ENCODE measurements at places on chromosomes 7 and 10.
A peak's percentile ranks its signal among the peaks of the same experiment; 100 is the strongest.

DNA sequence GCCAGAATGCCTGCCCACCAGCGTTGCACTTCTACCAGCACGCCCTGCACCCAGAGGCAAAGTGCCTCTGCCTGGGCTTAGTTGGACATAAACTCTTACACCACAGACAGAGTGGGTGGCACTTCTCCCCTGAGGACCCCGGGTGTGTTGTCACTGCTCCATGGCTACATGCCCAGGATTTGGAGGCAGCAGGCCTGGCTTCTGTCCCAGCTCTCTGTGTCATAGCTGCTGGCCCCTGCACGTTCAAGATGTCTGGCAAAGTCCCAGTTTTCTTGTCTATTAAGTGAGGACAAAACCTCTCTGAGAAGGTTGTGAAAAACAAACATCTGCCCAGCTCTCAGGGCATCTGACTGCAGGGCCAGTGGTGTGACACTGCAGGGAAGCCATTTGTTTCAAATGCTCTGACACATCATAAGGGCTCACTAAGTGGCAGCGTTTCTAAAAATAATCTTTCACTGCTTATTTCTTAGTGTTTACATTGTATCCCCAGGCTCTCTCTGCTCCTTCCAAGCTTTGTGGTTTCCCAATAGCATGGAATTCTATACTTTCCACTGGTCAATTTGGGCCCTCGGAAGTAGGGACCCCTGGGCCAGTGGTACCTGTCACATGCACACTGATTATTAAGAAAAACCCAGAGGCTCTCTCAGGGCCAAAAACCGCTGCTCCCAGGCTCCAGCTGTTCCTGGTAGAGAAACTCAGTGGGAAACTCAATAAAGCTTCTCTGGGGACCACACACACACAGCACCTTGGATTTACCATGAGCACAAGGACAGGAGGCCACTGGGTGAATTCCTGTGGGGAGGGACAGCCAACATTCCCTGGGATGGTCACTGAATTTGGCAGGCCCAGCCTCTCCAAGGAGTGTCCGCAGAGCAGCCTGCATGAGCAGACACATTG is 86.2 kb upstream of the ANLN start:
- DNase-seq: peak; percentile 57

DNA sequence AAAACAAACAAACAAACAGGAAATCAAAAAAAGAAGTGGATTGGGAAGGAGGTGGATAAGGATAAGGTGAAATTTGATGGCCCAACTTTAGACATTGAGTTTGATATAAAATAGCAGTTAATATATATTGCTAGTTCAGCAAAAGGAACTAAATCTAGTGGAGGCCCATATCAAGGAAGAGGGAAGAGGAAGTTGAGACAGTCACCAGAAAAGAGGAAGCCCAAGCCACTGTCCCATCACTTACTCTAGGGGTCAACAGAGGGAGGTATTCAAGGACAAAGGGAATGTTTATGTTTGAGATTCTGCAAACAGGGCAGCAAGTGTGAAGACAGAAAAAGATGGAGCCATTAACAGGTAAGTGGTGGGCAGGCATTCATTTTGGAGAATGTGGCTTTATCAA is 3.7 kb downstream of the LAMTOR4 start:
- no peak for DNase-seq

DNA sequence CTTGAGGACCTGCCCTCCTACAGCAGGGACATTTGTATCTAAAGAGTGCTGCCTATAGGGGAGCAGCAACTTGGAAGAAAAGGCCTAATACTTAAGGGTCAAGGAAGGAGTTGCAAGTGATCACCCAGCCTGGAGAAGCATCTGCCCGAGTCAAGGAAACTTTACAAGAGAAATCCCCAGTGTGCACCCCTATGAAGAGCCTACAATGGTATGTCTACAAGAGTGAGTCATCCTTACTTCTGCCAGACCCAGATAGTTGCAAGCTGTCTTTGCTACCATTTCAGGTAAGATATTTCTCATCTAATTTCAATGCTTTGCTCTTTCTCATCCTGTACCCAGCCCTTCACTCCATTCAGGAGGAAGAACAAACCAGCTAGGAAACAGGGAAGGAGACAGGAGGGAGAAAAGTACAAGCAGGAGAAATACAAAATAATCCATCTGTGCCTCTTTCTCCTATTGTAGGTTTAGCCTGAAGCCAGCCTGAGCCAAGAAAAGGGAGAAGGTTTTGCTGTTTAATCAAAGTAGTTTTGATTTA is 34.4 kb upstream of the AGR3 start:
- no peak for DNase-seq

GRCh38 chr7:43303740-43304241 is 191.3 kb downstream of the HECW1 start:
- no peak for DNase-seq

DNA sequence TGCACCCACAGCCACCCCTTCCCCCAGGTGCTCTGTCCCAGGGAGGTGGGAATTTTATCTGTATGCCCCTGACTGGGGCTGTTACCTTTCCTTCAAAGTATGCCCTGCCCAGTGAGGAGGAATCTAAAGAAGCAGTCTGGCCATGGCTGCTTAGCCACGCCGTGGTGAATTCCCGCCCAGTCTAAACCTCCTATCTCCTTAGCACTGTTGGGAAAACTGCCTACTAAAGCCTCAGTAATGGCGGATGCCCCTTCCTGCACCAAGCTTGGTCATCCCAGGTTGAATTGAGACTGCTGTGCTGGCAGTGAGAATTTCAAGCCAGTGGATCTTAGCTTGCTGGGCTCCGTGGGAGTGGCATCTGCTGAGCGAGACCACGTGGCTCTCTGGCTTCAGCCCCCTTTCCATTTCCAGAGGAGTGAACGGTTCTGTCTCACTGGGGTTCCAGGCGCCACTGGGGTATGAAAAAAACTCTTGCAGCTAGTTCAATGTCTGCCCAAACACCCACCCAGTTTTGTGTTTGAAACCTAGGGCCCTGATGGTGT is 87.2 kb downstream of the ABCC2 start:
- no peak for DNase-seq

DNA sequence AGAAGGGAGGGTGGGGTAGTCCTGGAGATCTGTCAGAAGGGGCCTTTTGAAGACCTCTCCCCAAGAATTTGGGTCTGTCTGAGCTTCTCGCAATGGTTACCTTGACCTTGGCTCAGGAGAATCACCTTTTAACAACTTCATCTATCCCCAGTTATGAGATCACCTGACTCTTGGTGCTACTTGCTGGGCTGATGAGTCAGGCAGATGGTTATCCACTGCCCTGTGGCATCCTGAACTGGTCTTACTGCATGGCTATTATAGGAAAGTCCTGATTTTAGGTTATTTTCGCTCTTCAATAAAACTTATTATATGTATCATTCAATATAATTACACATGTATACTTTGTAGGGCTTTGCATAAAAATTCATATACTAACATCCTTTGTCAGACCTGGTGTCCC is 274.7 kb downstream of the GFRA1 start:
- no peak for DNase-seq

GRCh38 chr10:65684896-65685295 is 1240.9 kb upstream of the LRRTM3 start:
- DNase-seq: no peak

DNA sequence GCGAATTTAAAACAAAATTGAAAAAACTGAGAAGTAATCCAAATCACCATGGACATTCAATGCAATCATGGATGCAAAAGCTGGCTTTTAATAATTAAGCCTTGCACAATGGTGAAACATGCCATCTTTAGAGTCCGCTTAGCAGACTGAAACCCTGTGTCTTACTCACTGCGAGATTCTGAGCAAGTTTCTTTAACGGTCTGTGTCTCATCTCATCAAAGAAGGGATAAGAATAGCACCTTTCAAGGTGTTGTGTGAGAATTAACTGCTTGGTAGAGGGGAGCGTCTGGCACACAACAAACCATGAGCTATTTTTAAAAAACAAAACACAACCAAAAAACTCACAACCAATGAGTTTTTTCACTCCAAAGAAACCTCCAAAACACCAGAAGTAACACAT is 21.4 kb downstream of the ACBD7 start:
- no peak for DNase-seq

GRCh38 chr7:653829-654764 is 72.4 kb upstream of the DNAAF5 start:
- DNase-seq: no peak

All from NCI-H2081 treated with DMSO at 0.1 percent for 48 hours (cell line).